ENCODE measurements at places on chromosomes 13 and 19. TPM values are rescaled to one million over a fixed set of nuclear protein-coding genes. Genes with fewer than 3 reads are reported as not detected.

DNA sequence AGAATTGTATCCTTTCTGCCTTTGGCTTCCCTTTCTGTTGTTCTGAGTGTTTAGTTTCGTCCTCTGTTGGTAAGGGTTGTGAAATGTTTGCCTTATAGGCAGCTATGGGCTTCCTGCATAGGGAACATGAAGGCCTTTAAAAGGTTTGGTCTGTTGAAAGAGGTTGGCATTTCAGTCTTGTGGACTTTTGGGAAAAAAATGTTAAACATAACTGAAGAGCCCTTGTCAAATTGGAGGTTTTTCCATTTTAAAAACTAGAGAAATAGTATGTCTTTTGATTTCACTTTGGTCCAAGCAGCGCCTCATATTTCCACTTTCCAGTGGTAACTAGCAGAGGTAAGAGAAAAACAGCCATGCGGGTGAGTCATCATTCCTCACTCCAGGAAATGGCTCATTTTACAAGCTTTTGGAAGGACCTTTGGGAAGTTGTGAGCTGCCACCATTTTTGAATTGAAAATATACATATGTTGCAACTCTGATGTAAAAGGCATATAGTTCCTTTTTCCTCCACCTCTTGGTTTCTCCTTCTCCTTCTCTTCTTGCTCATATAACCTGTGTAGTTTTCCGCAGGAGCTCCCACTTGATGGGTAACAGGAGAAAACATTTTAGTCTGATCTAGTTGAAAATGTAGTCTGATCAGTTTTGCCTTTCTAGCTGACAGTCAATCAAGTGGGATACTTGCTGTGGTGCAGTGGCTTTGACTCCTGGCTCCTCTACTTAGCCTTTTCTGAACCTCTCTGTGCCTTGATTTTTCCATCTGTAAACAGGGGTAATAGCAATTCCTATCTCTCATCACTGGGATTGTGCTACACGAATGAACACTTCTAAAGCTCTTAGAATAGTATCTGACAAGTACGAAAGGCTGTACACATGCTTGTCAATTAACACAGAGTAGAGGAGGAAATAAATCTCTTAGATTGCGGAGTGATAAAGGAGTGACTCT is 23.0 kb downstream of the GPC6 start:
- peak; percentile 67 for DNase-seq

Gene BRCA2
- total RNA-seq: 7.6 TPM

- DNase-seq: no peak
Measured at GRCh38 chr13:103195762-103196161, 129.5 kb upstream of the SLC10A2 start.

- DNase-seq: peak; percentile 64
Measured at GRCh38 chr13:46679369-46680120, 117.4 kb downstream of the ESD start.

Gene DZIP1
- total RNA-seq: 18.3 TPM

Gene CD33
- not detected for total RNA-seq

DNA sequence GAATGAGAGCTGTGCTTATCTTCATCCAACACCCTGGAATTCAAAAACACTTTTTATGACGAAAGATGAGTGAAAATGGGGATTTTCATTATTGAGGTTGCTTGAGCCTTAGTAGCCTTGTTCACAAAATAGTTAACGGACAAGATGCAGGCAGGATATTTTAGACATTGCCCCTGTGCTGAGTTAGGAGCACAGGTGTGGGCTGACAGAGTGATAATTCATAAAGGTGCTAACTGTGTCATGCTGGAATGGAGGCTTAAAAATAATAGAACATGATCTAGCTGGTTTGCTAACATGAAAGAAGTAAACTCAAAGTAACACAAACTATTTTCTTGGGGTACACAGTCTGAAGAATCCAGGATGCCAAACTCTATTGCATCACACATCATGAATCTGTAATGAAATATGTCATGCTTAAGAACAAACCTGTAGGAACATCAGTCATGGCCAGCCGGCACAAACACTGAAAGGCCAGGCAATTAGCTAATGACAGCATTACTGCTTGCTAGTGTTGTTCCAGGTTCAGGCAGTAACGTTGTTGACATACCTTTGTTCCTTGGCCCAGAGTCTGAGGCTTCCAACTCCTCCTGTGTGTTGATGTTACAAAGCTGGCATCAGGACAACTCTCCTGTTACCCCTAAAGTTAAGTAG is 55.3 kb downstream of the FRY start:
- no peak for DNase-seq

- no peak for DNase-seq
Measured at GRCh38 chr19:42185277-42185676, 32.2 kb downstream of the DEDD2 start.

- DNase-seq: no peak
Measured at GRCh38 chr19:28456708-28457320, 756.1 kb downstream of the UQCRFS1 start.
